ENCODE measurements at places on chromosomes 2 and 18. TPM values are rescaled to one million over a fixed set of nuclear protein-coding genes. Genes with fewer than 3 reads are reported as not detected.

- no peak for DNase-seq
These were observed 42.7 kb downstream of the ZNF516 start for GRCh38 chr18:76452357-76452756.

DNA sequence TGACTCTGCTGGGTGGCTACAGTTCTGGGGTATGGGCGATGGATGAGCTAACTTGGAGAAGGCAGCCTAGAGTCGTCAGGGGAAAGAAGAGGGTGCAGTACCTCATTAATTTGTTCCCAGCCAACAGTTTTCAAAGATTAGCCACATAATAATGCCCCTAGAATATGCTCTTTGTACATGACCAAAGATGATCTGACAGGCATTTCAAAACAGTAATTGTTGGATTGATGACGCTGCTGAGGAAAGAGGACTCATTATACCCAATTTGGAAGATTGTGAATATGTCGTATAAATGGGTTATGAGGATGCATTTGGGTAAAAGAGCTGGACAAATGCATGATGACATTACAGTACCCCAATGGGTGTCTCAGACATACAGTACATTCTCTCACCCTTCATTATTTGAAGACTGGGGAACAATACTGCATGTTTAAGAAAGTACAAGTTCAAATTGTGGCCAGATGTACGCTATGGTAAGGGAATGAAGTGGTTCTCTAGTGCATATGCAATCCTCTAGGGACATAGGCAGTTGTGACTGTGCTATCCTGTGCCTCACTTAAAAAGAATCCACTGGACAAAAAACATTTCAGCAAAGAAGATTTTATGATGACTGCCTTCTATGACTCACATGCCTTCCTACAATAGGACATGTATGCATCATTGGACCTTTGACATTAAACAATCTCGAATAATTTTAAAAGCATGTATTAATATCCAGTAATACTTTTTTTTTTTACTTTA lies 233.2 kb downstream of the CNTNAP5 start:
- DNase-seq, result no peak

Gene STK39
- 31.3 TPM for polyA plus RNA-seq

Gene CDH19
- polyA plus RNA-seq, result 0.40 TPM

Gene ABCB6
- polyA plus RNA-seq, result 39.3 TPM

Gene RGPD4
- polyA plus RNA-seq, result 0.05 TPM

GRCh38 chr2:133422931-133423351 lies 145.3 kb downstream of the NCKAP5 start:
- DNase-seq, result no peak

DNA sequence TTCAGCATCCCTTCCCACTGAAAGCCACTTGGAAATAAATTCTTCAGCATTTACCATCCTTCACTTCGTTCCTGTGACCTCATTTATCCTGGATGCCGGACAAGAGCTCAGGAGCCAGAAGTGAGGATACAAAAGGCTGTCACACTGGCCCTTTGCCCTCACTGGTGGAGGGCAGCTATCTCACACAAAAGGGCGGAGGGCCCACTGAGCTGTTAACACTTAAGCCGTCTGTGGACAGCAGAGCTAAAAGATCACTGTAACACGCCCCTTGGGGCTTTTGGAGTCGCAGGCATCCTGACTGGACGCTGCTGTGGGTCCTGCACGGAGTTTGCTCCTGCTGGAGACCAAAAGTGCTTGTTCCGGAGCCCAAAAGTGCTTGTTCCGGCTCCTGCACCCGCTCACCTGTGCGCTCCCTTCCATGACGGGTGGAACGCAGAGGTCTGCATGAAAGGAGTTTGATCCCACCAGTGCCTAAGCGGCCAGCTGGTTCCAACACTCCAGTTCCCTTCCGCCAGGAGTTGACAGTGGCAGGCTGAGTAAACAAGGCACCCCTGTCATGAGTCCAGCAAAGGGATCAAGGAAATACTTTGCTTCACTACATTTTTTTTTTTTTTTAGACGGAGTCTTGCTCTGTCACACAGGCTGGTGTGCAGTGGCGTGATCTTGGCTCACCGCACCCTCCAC lies 572.0 kb upstream of the LINC00305 start:
- DNase-seq, result no peak

DNA sequence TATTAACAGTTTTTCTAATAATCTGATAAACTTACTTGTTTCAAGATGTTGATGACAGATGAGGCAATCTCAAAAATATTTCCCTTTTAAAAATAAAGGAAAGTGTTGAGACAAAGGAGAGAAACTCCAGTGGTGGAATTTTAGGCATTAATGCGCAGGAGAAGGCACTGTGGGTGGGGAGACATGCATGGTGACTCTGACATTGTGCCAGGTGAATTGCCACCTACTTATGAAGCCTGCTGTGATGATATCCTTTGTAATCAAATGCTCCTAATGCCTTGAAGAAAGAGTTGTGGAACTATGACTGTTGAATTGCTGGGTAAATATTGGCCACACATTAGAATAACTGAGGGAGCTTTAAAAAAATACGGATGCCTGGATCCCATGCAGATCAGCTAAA lies 101.4 kb downstream of the PLA2R1 start:
- no peak for DNase-seq

Gene PLB1
- polyA plus RNA-seq, result 0.78 TPM

- no peak for DNase-seq
These were observed 360.2 kb downstream of the FSIP2 start for GRCh38 chr2:186098821-186099220.

Gene TUBB8B
- 0.93 TPM for polyA plus RNA-seq

Gene RAB6C
- 0.92 TPM for polyA plus RNA-seq

- DNase-seq, result no peak
These were observed 2.3 kb downstream of the HOXD11 start for GRCh38 chr2:176109192-176109901.

Gene OTOS
- 0.33 TPM for polyA plus RNA-seq
